ENCODE measurements at places on chromosomes 4 and X.

DNA sequence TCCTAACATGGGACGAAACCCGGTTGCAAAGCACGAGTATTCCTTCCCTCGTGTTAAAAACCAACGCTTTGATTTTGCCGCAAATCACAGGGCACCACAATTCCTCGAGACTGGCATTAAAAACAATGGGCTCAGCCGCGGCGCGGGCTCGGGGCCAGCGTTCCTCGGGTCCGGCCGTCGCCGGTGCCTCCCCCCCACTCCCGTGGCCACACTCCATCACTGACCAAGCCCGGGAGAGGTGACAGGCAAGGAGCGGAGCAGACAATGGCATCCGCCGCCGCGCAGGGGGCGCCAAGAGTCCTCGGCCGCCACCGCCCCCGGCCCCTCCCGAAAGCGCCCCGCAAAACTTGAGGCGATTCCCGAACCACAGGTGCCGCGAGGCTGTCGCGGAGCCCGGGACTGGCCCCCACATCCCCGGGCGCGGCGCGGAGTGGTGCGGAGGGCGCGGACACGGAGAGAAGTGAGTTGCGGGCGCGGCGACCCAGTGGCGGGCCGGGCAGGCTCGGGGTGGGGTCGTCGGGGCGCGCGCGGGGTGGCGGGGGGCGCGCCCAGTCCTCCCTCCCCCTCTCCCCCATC, 445 bp downstream of the AP1S2 start:
- peak; percentile 62 for DNase-seq

- no peak for DNase-seq
Measured at GRCh38 chr4:63226229-63226628, 1183.0 kb downstream of the TECRL start.

DNA sequence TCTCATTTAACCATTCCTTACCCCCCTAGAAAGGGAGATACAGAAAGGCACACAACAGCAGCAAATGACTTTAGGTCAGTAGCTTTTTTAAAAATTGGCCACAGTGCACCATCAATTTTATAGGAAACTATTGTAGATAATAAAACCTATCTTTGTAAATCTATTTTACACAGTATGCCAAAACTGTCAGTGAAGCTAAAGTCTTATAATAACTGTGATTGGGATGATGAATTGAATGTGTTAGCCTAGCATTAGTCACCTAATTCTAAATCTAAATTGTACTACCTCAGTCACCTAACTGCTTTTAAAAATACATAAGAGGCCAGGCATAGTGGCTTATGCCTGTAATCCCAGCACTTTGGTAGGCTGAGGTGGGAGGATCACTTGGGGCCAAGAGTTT, 44.2 kb downstream of the SH3RF1 start:
- DNase-seq, result no peak

- no peak for DNase-seq
Measured at GRCh38 chrX:43682726-43683125, 26.6 kb downstream of the MAOA start.

- no peak for DNase-seq
Measured at GRCh38 chrX:149506349-149506748, 1.2 kb upstream of the IDS start.

DNA sequence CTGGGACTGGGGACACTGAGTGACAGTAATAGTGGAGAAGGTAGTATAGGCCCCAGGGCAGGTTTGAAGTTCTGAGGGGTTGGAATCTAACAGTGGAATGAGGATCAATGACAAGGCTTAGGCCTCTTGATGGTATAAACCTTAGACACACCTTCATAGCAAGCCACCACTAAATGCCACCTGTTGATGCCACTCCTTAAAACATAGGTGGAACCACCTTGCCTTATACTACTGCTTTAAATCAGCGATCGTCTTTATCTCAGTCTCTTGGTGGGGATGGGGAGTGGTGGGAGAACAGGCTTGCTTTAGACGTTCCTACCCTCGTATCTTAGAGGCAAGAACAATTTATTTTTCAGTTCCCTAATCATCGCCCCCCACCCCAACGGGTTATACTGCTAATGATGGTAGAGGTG, 1.2 kb downstream of the RAB33B start:
- DNase-seq, result no peak

GRCh38 chr4:81628489-81628888, 156.8 kb upstream of the RASGEF1B start:
- no peak for DNase-seq

DNA sequence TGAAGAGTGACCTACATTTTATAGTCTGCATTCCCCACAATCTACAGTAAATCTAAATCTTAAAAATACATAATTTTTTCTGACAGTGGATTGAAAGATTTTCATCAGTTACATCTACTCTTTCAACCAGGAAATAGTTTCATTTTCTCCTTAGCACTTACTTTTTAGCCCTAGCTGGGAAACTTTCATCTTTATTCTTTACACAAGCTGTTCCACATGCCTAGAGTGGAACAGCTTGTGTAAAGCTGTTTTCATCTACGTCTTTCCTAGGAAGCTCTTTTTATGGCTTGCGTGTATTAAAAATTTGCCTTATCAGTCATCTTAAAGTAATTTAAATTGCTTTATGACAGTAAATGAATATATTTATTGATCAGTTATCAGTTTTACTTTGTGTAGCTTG, 40.5 kb downstream of the RBPJ start:
- no peak for DNase-seq

- DNase-seq, result no peak
Measured at GRCh38 chrX:155071694-155072280, 479 bp downstream of the BRCC3 start.

DNA sequence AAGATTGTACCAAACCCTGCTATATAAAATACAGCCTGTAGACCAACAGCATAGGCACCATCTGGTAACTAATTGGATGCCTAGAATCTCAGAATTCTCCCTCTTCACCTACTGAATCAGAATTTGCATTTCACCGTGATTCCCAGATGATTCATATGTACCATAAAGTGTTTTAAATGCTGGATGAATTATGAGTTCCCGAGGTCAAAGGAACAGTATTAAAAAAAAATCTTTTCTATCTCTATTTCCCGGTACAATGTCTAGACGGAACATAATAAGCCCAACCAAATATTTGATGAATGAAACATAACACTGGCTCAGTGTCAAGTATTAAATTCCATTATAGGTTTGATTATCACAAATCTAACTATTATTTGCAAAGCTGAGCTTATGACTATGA, 280.0 kb downstream of the ANKRD50 start:
- DNase-seq, result no peak

DNA sequence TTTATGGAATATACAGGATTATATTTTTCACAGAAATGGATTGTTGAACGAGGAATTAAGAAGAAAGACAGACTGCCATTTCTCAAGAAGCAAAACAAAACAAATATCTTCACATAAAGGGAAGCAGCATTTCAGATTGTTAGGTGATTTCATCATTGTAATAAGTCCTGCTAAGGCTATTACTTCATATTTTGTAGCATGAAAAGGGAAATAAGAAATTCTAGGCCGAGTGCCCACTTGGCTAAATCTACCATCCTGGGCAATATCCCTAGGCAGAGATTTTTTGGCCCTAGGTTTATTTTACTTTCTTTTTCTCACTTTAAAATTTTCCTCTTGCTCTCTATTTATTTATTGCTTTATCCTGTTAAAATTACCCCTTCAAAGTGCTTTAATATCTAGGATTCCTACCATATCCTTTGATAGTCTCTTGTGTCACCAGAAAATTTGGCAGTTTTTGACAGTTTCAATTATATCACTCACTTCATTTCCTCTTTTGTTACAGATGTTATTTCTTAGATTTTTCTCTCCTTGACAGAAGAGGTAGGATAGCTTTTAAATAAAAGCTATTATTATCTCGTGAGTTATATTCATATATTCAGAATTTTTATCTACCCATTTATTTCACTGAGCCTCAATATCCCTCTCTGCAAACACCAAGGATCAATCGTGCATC, 142.3 kb downstream of the PDGFC start:
- DNase-seq, result no peak

- DNase-seq, result no peak
Measured at GRCh38 chr4:42417550-42417949, 20.3 kb downstream of the SHISA3 start.

- no peak for DNase-seq
Measured at GRCh38 chr4:89496851-89497250, 189.3 kb upstream of the GPRIN3 start.

- no peak for DNase-seq
Measured at GRCh38 chrX:29110041-29110440, 522.8 kb downstream of the IL1RAPL1 start.

- DNase-seq, result no peak
Measured at GRCh38 chr4:159545556-159545955, 442.7 kb downstream of the RAPGEF2 start.

DNA sequence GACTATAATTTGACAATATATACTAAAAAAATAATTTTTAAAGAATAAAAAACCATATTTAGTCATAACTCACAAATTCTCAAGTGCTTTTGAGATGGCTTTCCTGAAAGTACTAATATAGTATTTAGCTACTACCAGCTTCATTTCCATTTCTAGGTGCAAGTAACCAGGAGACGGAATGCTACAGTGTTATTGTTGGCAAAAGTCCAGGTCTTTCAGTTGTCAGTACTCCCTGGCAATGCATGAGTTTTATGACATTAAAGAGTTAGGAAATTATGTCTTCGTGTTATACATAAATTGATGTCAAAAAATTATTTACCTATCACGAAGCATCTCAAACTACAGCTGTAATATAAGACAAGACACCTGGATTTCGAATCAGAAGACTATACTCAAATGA, 45.0 kb downstream of the TMEM47 start:
- DNase-seq, result no peak

DNA sequence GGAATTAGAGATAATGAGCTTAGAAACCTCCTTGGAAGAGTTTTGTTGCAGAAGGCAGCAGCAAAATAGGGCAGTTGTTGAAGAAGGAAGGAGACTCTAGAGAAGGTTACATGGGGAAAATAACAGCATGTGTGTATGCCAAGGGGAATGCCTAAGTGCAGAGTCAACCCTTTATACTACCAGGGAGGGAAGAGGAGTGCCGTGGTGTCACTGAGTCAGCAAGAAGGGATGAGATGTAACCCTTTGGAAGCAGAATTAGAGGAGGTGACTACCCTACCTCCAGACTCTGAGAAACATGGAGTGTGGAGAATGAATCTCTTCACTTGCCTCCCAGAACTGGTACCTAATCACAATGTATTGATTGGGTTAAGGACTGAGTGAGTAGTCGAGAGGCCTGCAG, 6.7 kb upstream of the GABRE start:
- DNase-seq, result no peak

GRCh38 chr4:14596028-14596427, 406.3 kb upstream of the CPEB2 start:
- DNase-seq, result no peak

DNA sequence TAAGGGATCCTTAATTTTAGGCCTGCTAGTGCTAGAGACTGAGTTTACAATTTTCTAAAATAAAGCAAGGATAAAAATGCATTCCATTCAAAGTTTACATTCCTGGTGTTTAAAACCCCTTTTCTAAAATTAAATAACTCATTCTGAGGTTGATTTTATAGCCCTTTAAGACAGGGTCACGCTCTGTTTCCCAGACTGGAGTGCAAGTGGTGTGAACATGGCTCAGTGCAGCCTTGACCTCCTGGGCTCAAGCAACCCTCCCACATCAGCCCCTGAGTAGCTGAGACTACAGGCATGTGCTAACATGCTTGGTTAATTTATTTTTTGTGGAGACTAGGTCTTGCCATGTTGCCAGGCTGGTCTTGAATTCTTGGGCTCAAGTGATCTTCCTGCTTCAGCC, 6.8 kb upstream of the CDKL2 start:
- DNase-seq, result no peak

DNA sequence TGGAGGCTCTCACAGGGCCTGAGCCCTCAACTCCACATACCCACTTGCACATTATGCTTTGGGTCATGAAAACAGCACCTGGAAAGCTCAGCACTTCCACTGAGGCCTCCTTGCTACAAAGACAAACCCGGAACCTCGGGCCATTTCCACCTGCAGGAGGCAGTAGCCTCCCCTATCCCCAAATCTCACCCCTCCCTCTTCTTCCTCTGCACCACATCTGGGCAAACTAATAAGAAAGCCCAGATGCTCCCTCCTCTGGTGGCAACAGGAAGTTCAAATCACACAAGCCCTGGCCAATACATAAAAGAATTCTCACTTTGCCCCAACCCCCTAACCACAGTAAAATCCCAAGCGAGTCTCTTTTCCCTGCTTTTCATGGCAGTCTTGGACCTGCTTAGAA, 136.4 kb downstream of the MAPK10 start:
- DNase-seq, result no peak

- no peak for DNase-seq
Measured at GRCh38 chr4:111323916-111324315, 701.0 kb upstream of the PITX2 start.

GRCh38 chr4:134219043-134219442, 17.5 kb upstream of the PABPC4L start:
- DNase-seq, result no peak

DNA sequence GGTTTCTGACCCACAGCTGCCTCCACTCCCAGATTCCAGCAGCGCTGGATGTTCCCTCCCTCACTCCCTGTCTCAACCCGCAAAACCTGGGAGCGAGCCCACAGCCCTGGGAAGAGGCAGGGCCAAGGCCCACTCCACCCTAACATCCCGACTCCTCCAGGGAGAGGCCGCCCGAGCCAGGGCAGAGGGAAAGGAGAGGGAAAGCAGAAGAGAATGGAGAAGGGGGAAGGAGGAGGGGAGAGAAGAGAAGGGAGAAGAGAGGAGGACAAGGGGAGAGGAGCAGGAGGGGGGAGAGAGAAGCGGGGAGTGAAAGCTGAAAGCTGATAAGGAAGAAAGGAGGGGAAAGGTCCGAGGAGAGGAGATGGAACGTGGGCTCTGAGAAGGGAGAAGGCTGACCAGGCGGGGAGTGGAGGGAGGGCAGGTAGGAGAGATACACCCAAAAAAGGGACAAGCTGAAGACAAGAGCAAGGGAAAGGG, 120.2 kb upstream of the PJA1 start:
- DNase-seq, result no peak

- no peak for DNase-seq
Measured at GRCh38 chrX:150715184-150715583, 22.0 kb downstream of the MTMR1 start.

DNA sequence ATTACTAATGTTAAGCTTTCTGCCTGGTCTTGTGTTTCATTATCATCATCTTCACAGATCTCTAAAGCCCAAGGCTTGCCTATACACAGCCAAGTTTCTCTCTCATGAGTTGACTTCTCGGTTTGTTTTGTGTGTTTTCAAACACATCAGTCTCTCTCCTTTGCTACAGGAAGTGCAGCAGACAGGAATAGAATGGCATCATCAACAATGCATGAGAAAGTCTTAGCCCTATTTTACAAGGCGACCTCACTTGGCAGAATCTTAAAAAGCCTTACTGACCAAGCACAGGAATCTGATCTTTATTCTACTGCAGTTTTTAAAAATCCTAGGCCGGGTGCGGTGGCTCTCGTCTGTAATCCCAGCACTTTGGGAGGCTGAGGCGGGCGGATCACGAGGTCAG, 36.8 kb downstream of the CC2D2A start:
- no peak for DNase-seq

- DNase-seq, result peak; percentile 41
Measured at GRCh38 chr4:112327965-112328733, 31.0 kb downstream of the ALPK1 start.

DNA sequence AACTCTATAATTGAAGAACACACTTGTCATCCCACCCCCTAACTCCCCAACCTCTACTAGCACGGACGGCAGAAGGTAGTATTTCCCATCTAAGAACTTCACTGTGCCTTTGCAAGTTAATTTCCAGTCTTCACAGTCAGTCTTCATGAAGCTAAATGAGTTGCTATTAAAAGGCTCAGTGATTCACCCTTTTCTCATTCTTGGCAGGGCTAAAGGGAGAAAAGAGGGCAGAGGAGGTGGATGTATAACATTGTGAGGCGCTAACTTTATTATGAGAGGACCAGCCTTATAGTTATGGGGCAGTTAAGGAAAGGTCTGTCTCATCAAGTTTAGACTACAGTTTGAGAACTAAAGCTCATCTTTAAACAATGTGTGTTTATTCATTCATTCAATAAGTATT, 161.0 kb upstream of the S100G start:
- no peak for DNase-seq
